ENCODE measurements at places on chromosomes 3 and 15. TPM values are rescaled to one million over a fixed set of nuclear protein-coding genes. Genes with fewer than 3 reads are reported as not detected.

Gene GOLGA6A
- total RNA-seq: 0.05 TPM

DNA sequence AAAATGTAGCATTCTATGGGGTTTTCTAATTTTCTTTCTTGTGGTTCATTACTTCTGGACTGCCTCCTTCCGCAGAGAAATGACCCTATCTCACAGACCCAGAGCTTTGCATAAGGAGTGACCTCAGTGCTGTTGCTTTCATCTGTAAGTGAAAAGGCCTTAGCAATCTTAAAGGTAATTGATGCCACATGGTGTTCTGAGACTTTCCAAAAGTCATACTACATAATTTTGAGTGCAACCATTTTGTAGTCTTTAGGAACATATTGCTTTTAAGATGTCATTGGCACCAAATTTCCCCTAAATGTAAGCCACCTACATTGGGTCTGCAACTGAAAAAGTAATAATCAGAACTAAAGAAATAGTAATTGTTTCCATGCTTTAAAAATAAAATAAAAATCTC is 9.2 kb upstream of the HHLA2 start:
- H3K36me3 ChIP-seq: no peaks in the 10 kb centered on the region
- H3K27me3 ChIP-seq: no peaks in the 10 kb centered on the region
- H3K4me3 ChIP-seq: no peak overlapping the region
- DNase-seq: no peak
- H3K27ac ChIP-seq: no peak overlapping the region

Gene HDAC11
- total RNA-seq: 10.6 TPM

Gene COL6A5
- total RNA-seq: not detected

DNA sequence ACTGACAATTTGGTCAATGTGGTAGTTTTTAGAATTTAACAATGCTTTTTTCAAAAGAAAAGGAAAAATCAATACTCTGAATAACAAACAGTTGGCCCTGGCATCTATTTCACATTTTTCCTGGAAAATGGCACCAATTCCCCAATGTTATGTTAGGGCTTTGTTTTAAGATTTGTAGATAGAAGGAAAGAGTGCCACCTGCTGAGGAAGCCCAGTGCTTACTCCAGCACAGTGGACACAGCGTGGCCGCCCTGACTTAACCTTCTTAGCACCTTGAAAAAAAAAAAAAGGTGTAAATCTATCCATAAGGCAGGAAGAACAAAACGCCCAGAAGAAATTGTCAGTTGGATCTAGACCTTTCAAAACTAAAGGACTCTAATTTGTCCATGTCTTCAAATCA is 110.7 kb upstream of the CNTN4 start:
- no peak overlapping the region for H3K27ac ChIP-seq
- H3K4me3 ChIP-seq: no peak overlapping the region
- H3K27me3 ChIP-seq: no peaks in the 10 kb centered on the region
- H3K4me1 ChIP-seq: no peaks in the 10 kb centered on the region

- H3K27ac ChIP-seq: no peak overlapping the region
- no peaks in the 10 kb centered on the region for H3K36me3 ChIP-seq
- H3K4me1 ChIP-seq: no peaks in the 10 kb centered on the region
- no peak overlapping the region for H3K4me3 ChIP-seq
These were observed 827.7 kb downstream of the ROBO1 start for GRCh38 chr3:78940128-78940527.

Gene CASR
- total RNA-seq: not detected

DNA sequence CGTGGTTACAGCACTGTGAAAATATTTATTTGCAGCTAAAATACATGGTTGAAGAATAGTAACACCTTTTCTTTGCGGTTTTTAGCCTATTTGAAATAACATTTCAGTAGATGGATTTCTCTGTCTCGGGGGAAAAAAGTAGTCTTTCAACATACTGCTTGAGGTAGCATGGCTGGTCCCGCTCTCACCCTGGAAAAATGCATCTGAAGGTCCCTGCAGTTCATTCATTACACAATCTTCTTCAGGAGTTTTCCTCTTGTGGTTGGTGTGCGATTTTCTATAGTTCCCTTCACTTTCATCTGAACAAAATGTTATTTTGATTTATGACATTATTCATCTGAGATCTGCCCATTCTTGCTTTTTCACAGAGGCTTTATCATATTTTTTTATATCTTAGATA is 75.9 kb downstream of the STRIT1 start:
- H3K4me3 ChIP-seq: no peak overlapping the region
- H3K36me3 ChIP-seq: no peaks in the 10 kb centered on the region
- H3K4me1 ChIP-seq: no peaks in the 10 kb centered on the region
- no peaks in the 10 kb centered on the region for H3K27me3 ChIP-seq
- H3K27ac ChIP-seq: no peak overlapping the region
- DNase-seq: no peak

Gene SPTSSB
- 3.7 TPM for total RNA-seq

Gene ANKUB1
- total RNA-seq: not detected

GRCh38 chr15:99445272-99445850 is 120.4 kb upstream of the MEF2A start:
- no peak overlapping the region for H3K4me3 ChIP-seq
- no peaks in the 10 kb centered on the region for H3K36me3 ChIP-seq
- DNase-seq: no peak
- H3K4me1 ChIP-seq: peaks cover 17% of the 10 kb centered on the region
- H3K27me3 ChIP-seq: no peaks in the 10 kb centered on the region

Data from Panc1 (cell line).